ENCODE measurements at places on chromosomes 16 and 17. TPM values are rescaled to one million over a fixed set of nuclear protein-coding genes. Genes with fewer than 3 reads are reported as not detected.

- DNase-seq = no peak
Measured at GRCh38 chr16:77439106-77439505, 4.3 kb upstream of the ADAMTS18 start.

The KLHL10 gene
- 0.17 TPM for polyA plus RNA-seq

The CLN3 gene
- polyA plus RNA-seq = 18.4 TPM

DNA sequence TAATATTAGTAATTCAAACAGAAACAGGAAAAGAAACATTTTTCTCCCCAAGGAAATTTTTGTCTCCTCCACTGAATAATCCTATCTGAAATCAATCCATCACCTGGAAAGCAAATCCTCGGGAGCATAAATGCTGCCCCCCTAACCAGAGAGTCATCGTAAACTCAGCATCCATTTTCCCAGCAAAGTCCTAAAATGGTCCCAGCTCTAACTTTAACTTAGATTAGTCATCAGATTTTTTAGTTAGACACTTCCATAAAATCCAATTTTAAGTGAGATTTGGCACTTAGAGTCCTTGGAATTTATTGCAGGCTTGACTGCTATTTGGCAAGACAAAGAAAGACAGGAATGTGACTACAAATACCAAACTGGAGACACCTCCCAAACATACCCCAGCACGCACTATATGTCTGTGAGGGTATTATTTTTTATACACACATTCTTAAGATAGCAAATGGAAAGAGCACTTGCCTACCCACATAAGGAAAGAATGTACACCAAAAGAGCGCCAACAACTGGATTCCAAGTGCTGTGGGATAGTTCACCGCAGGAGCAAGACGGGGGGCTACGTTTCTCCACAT is 15.4 kb downstream of the SCO1 start:
- peak; percentile 32 for DNase-seq

DNA sequence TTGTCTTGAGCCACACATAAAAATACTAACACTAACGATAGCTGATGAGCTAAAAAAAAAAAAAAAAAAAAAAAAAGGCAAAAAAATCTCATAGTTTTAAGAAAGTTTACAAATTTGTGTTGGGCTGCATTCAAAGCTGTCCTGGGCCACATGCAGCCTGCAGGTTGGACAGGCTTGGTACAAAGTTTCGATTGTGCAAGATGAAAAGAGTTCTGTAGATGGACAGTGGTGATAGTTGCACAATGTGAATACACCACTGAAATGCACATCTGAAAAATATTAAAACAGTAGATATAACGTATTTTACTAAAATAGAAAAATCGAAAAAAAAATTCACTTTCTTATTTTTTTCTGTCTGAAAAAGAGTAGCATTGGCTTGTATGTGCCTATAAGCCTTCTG is 42.9 kb downstream of the AMFR start:
- DNase-seq = no peak

DNA sequence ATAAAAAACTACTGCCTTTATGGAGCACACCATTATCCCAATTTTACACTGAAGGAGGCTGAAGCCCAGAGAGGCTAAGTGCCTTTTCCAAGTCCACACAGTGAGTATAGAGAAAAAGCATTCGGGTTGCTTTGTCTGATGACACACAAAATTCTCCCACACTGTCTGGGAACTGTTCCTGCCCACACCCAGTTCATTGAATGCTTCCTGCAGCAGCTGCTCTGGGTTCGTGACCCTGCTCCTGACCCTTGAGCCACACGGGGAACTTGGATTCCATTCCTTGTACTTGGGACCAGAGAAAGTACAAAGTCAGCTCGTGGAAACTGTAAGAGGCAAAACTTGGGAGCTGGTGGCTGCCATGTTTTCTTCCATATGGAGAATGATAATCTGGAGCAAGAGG is 57.9 kb downstream of the AKAP1 start:
- DNase-seq = no peak

The SLC13A2 gene
- not detected for polyA plus RNA-seq

The CFAP119 gene
- polyA plus RNA-seq = 1.6 TPM

DNA sequence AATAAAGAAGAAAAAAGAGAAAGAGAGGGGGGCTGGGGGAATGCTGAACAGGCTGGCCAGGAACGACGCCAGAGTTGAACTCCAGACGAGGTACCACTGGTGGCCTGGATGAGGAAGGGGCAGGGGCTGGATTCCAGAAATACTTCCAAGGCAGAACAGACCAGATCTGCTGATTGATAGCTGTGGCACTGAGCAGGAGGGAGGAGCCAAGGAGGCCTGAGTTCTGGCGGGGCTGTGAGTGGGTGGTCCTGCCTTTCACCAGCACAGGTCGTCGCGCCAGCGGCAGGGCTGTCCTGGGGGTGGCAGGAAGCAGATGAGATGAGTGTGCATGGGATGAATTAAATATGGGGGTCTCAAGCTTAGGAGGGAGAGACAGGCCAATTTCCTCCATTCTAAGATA is 5.5 kb downstream of the CCDC42 start:
- DNase-seq = no peak

DNA sequence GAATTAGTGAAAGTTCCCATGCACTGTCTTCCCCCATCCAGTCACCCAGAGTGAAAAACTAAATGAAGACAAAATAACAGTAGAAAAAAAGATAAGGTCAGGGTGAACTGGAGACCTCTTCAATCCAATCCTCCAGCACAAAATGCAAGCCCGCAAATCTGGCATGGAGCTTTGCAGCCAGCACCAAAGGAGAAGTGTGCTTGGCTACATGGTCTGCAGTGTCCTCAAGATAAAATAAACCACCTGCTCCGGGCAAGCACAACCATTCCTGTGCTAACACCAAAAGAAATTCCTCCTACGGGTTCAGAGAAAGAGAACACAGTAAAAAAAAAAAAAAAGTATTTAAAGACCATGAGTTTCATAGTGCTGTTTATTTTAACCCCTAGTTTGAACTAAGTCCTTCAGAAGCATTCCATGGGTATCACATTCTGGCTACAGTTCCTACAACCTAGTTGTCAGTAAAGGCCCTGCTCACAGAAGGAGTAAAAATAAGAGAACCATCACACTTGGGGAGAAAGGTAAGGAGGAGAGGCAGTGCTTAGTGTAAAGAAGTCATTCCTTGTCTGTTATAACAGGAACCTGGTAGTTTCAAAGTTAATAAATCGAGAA is 109.1 kb downstream of the GAS7 start:
- no peak for DNase-seq

The ALOX12B gene
- polyA plus RNA-seq = not detected

- no peak for DNase-seq
Measured at GRCh38 chr17:5198472-5198871, 6.8 kb upstream of the ZNF594 start.

- no peak for DNase-seq
Measured at GRCh38 chr17:81457917-81458555, 54.6 kb downstream of the ACTG1 start.

The SALL1 gene
- 0.13 TPM for polyA plus RNA-seq

The PPP1R1B gene
- 2.8 TPM for polyA plus RNA-seq

The ZDHHC1 gene
- polyA plus RNA-seq = 24.1 TPM

Measured in muscle of leg (tissue), 16 donors.